ENCODE measurements at places on chromosomes 1 and 21. TPM values are rescaled to one million over a fixed set of nuclear protein-coding genes. Genes with fewer than 3 reads are reported as not detected.
A peak's percentile ranks its signal among the peaks of the same experiment; 100 is the strongest.

- H3K27ac ChIP-seq, result peak overlapping the region; percentile 79
- H3K4me1 ChIP-seq, result no peaks in the 10 kb centered on the region
- peak; percentile 73 for DNase-seq
- H3K27me3 ChIP-seq, result no peaks in the 10 kb centered on the region
- H3K4me3 ChIP-seq, result no peak overlapping the region
- H3K36me3 ChIP-seq, result no peaks in the 10 kb centered on the region
Observed at GRCh38 chr1:205440476-205441317, 15.1 kb downstream of the BLACAT1 start.

DNA sequence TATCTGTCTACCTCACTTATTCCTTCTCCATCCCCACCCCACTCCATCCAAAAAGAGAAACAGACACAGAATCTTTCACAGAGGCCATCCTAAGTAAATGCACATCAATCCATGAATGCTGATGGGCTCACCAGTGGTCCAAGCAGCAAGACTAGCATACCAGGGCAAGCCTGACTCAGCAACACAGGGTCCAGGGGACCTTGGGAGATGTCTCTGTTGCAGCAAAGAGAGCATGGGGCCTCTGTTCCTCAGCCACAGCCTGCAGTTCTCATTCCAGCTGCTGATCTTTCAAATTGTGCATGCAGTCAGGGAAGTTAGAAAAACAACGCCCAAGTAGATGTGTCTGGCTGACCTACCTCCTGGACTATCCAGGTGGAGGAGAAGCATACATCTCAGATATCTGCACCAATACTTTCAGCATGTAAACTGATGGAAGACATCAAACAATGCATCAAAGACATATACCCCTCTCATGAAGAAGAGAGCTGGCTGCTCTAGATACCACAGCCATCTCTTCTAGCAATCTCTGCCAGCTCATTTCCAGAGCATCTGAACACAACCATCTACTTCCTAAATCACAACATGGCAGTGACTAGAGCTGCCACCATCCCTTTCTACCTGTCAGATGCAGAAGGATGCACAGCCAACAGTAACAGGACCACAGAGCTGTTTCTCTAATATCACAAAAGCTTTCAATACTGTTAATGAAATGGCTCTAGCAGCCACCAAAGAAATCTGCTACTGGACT is 54.5 kb downstream of the CD34 start:
- H3K27ac ChIP-seq, result no peak overlapping the region
- H3K4me3 ChIP-seq, result no peak overlapping the region
- H3K4me1 ChIP-seq, result no peaks in the 10 kb centered on the region
- H3K27me3 ChIP-seq, result no peaks in the 10 kb centered on the region
- no peaks in the 10 kb centered on the region for H3K36me3 ChIP-seq
- DNase-seq, result no peak

DNA sequence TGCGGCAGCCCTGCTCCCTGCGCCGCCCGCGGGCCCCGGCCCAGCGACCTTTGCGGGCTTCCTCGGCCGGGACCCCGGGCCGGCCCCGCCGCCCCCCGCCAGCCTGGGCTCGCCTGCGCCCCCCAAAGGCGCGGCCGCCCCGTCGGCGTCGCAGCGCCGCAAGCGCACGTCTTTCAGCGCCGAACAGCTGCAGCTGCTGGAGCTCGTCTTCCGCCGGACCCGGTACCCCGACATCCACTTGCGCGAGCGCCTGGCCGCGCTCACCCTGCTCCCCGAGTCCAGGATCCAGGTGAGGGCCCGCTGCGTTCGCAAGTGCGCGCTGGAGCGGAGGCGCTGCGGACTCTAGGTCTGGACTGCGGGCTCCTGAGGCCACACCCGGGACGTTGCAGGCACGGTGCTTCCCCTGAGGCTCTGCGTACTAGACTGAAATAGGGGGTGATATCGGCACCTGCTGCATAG is 351 bp downstream of the MIXL1 start:
- H3K27ac ChIP-seq, result no peak overlapping the region
- DNase-seq, result no peak
- H3K4me1 ChIP-seq, result no peaks in the 10 kb centered on the region
- no peaks in the 10 kb centered on the region for H3K36me3 ChIP-seq
- H3K27me3 ChIP-seq, result no peaks in the 10 kb centered on the region

DNA sequence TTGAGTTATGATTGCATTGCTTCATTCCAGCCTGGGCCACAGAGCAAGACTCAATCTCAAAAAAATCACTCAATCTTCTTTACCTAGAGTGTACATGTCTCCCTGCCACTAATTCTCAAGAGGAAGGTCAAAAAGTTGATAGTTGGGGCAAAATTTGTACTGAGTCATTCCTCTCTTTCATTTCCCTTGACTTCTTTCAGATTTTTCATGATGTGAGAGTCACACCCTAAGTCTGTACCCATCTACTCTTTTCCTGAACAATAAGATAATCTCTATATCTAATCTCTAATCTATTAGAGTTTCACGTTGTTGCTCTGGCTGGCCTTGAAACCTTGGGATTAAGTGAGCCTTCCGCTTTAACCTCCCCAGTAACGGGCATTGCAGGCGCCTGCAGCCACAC is 1.1 kb upstream of the BRDT start:
- H3K36me3 ChIP-seq, result no peaks in the 10 kb centered on the region
- no peak for DNase-seq
- H3K27ac ChIP-seq, result no peak overlapping the region
- H3K4me3 ChIP-seq, result no peak overlapping the region
- no peaks in the 10 kb centered on the region for H3K4me1 ChIP-seq
- H3K27me3 ChIP-seq, result no peaks in the 10 kb centered on the region

NOTCH2NLA gene
- 12.6 TPM for total RNA-seq

- H3K27ac ChIP-seq, result no peak overlapping the region
- no peak overlapping the region for H3K4me3 ChIP-seq
- no peaks in the 10 kb centered on the region for H3K4me1 ChIP-seq
- no peaks in the 10 kb centered on the region for H3K36me3 ChIP-seq
Observed at GRCh38 chr1:23506376-23507107, 22.6 kb upstream of the ASAP3 start.

PDZK1IP1 gene
- total RNA-seq, result 49.6 TPM

GRCh38 chr1:240706150-240706935 is 94.4 kb upstream of the GREM2 start:
- no peak overlapping the region for H3K4me3 ChIP-seq
- no peaks in the 10 kb centered on the region for H3K27me3 ChIP-seq
- DNase-seq, result no peak
- H3K27ac ChIP-seq, result no peak overlapping the region
- H3K36me3 ChIP-seq, result no peaks in the 10 kb centered on the region
- no peaks in the 10 kb centered on the region for H3K4me1 ChIP-seq

ESRRG gene
- total RNA-seq, result 8.2 TPM

KCNJ9 gene
- not detected for total RNA-seq

- H3K27me3 ChIP-seq, result no peaks in the 10 kb centered on the region
- DNase-seq, result no peak
- no peaks in the 10 kb centered on the region for H3K36me3 ChIP-seq
- peak overlapping the region; percentile 12 for H3K4me3 ChIP-seq
Observed at GRCh38 chr1:167439301-167439988, 78.9 kb downstream of the CD247 start.

DNA sequence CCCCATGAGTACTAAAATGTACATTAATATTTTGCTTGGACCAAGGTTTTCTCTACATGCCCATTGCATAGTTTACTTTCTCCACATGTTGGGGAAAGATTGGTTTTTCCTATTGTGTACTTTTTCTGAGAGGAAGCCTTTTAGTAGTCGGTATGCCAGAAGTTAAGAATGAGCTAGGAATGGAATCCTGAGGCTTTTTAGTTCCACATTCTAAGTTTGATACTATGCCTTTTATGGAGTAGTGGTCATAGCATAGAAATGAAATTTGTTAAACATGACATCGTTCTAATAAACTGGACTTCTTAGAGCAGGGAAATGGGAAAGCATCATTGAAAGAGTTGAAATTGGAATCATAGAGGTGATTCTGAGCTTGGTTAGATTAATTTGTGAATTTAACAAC is 64.3 kb downstream of the BCL9 start:
- no peak overlapping the region for H3K4me3 ChIP-seq
- H3K4me1 ChIP-seq, result peaks cover 2% of the 10 kb centered on the region
- no peak for DNase-seq

- peak overlapping the region; percentile 64 for H3K4me3 ChIP-seq
- DNase-seq, result no peak
- no peaks in the 10 kb centered on the region for H3K36me3 ChIP-seq
- peak overlapping the region; percentile 85 for H3K27ac ChIP-seq
- H3K27me3 ChIP-seq, result no peaks in the 10 kb centered on the region
Observed at GRCh38 chr1:28518745-28519341, 13.0 kb downstream of the RCC1 start.

- H3K27me3 ChIP-seq, result no peaks in the 10 kb centered on the region
- H3K4me3 ChIP-seq, result no peak overlapping the region
- H3K36me3 ChIP-seq, result no peaks in the 10 kb centered on the region
Observed at GRCh38 chr21:46129846-46130651, 25.3 kb downstream of the FTCD start.

GRCh38 chr1:83500987-83501591 is 497.8 kb downstream of the TTLL7 start:
- H3K27me3 ChIP-seq, result no peaks in the 10 kb centered on the region
- H3K27ac ChIP-seq, result no peak overlapping the region
- H3K4me3 ChIP-seq, result no peak overlapping the region
- no peaks in the 10 kb centered on the region for H3K36me3 ChIP-seq
- DNase-seq, result no peak
- no peaks in the 10 kb centered on the region for H3K4me1 ChIP-seq

- no peaks in the 10 kb centered on the region for H3K36me3 ChIP-seq
- H3K27ac ChIP-seq, result no peak overlapping the region
- no peaks in the 10 kb centered on the region for H3K4me1 ChIP-seq
- H3K27me3 ChIP-seq, result no peaks in the 10 kb centered on the region
- no peak for DNase-seq
Observed at GRCh38 chr1:54709547-54710292, 5.9 kb upstream of the TTC4 start.

CDCA8 gene
- 0.72 TPM for total RNA-seq

PRELP gene
- total RNA-seq, result 1.4 TPM

- DNase-seq, result no peak
- H3K36me3 ChIP-seq, result no peaks in the 10 kb centered on the region
- no peak overlapping the region for H3K27ac ChIP-seq
- no peaks in the 10 kb centered on the region for H3K4me1 ChIP-seq
Observed at GRCh38 chr1:162656266-162656665, 24.0 kb downstream of the DDR2 start.

Measured in pancreas (tissue), 10 donors.